CD4-positive, alpha-beta T cell treated with Interleukin-15 for 4 hours (primary cell): ENCODE measurements at places on chromosomes 12 and 14.

DNA sequence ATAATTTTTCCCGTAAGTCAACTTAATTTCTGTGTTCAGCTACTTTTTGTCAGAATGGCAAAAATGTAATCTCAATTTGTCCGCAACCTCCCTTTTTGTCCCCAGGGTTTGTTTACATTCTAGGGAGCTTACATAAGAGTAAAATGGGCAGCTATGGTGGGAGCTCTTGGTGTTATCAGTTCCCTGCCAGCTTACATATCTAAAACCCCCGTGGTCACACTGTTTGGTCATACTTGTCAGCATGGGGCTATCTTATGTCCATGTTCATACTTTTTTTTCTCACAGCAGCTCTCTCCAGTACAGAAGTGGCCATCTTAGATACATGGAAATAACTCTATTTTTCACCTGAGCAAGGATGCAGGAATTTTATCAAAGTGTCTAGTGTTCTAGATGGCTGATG, 16.7 kb downstream of the SLCO1C1 start:
- no peak for DNase-seq

DNA sequence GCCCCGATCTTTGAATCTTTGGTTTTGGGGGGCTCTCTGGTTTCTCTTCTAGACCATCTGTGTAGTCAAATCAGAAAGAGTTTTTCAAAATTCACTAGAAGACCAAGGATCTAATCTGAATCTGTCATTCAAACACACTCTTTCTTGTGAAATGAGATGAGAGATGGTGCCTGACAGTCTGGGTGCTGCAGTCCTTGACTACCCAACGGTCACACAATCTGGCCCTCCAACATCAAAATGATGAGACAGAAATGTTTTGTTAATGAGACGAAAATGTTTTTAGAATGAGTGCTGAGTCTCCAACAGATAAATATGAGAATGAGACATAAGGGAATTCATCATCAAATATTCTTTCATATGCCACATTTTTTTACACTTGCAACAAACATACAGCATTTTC, 695.7 kb upstream of the USP15 start:
- no peak for DNase-seq

- DNase-seq = no peak
Observed at GRCh38 chr12:87756111-87756510, 273.1 kb downstream of the C12orf50 start.

DNA sequence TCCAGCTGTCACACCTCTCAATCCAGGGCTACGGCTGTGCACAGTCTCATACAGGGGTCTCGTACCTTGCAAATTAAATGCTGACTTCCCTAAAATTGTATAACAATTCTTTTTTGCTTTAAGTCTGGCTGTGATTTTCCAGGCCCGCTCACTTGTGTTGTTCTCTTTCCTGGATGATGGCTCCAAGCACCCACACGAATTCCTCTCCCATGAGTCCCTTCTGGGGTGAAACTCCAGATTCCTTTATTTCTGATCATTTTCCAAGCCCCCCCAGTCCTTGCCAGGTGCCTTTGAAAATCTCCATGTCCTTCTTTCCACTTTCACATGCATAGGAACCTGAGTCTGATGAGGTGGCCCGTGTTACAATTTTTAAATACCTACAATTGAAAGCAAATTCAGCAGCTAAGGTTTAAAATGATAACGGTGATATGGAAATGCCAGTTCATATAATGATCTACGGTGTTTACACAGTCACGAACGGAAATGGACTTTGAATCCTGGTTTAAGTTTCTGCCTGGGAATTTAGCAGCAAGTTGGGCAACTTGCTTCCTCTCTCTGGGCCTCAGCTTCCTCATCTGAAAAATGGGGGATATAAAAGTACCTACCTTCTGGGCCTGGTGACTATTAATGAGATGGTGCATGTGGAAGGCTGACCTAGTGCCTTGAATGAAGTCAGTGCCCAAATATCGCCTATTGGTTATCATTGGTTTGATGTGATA, 85.5 kb downstream of the STAB2 start:
- DNase-seq = no peak

- no peak for DNase-seq
Observed at GRCh38 chr14:92316937-92317336, 6.0 kb upstream of the SLC24A4 start.

DNA sequence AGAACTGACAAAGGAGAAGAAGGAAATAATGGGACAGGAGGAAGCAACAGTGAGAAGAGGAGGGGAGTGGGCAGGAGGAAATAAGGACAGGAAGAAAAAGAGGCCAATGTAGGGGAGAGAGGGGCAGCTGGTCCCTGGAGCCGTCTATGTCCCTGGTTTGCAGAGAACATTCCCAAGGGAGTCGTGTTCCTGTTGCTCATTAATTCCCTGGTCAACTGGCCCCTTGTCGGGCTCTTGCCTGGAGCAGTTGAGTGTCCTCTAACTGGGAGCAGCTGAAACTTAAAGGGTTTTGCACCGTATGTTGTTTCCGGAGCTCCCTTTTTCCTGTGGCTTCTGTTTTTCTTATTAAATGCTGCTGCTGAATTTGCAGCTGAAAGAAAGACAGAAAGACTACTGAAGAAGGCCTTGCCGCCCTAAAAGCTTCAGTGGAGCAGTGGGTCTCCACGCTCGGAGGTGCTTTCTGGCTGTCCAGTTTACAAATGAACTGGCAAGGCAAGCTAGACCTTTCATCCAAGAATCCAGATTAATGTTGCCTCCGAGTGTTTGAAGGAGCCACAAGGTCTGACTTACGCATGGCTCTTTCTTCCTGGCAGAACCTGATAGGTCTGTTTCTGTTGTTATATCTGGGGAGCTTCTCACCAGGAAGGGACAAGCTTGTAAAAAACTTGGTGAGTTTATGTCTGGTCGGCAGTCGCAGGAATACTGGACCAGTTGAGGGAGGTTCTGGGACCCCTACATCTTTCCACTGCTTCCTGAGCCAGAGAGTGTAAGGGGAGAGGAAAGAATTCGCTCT, 146.2 kb upstream of the RFLNA start:
- no peak for DNase-seq

- DNase-seq = peak; percentile 46
Observed at GRCh38 chr12:92041742-92042141, 103.9 kb downstream of the BTG1 start.

DNA sequence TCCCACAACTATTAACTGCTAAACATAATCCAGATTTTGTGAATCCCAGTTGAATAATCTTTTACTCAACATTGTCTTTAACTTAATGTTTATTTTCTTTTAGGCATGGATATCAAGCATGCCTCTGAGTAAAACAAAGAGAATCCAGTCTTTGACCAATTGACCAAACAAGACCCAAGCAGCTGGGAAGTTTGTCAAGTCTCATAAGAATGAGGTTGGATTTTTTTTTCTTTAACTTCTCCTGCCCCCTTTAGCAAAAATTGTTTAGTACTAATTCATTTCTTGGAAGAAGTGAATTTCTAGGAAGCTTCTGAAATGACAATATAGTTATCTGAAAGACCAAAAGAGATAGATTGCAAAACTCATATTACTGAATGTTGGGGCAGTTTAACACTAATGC, 89.9 kb downstream of the OTOGL start:
- no peak for DNase-seq

- DNase-seq = no peak
Observed at GRCh38 chr12:130500835-130501330, 163.2 kb downstream of the PIWIL1 start.

DNA sequence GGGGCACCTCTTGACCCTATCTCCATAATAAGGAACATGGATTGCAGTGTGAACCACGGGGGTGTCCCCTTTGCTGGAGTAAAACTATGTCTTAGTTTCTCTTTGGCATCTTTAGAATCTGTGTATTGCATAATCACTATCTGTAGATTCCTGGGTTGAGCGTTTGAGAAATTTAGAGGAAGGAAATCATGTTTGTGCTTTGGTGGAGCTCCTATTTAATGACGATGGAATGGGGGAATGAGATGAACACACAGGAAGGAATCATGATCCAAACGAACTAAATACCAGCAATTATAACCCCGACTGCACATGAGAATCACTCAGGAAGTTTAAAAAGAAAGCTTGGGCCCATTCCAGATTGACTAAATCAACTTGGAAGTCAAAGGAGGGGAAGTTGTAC, 1.3 kb upstream of the MYG1 start:
- DNase-seq = no peak

DNA sequence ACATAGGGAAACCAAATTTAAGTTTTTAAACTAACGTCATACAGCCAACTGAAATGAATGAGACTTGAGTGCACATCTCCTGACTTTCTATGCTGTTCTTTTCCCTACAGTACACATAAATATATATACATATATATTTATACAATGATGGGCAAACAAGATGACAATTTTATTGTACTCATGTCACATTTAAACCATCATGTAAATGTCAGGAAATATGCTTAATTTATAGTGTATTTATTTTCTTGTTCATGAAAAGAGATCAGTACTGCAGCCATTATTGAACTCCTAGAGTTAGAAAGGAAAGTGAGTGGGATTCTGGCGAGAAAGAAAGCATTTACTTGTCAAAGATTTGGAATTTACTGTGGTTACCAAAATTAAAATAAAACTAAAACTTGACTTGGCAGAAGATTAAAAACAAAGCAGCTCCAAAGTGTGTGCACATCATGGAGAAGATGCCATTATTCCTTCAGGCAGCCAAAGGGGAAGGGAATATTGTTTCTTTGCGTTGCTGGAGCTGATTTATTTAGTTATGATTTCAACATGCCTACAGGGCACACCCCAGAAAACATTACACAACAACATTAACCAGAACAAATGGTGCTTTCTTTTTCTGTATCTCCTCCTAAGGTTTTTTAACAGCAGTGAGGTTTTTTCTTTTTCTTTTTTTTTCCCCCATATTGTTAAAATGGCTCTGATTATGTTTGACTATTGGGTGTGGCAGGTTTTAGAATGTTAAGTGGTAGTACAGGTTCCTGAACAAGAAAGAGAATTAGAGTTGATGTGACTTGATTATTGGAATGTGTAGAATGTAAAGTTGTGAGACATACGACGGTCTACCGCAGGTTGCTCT, 144.6 kb downstream of the RAD51B start:
- no peak for DNase-seq

- DNase-seq = no peak
Observed at GRCh38 chr12:53063708-53064612, 14.1 kb downstream of the TNS2 start.

GRCh38 chr12:2693244-2693860, 101.4 kb upstream of the FKBP4 start:
- DNase-seq = peak; percentile 10

DNA sequence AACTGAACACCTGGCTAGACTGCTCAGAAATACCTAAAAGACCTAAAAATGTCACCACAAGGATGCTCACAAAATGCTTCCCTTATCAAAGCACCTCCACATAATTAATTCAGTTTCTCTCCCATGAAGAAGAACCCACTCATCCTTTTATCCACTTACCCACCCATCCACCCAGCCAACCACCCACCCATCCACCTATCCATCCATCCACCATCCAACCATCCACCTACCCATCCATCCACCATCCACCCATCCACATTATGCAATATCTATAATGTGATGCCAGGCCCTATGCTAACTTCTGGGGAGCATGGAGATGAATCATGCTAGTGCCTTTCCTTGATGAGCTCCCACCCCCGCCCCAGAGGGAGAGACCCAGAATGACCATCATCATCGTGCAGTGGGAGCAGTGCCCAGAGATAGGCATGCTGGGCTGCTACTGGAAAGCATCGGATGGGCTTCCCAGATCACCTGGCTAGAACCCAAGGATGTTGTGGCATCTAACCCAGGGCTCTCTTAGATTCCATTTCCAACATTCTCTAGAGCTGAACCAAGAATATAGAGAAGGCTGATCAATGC, 166.6 kb downstream of the TTC7B start:
- no peak for DNase-seq

DNA sequence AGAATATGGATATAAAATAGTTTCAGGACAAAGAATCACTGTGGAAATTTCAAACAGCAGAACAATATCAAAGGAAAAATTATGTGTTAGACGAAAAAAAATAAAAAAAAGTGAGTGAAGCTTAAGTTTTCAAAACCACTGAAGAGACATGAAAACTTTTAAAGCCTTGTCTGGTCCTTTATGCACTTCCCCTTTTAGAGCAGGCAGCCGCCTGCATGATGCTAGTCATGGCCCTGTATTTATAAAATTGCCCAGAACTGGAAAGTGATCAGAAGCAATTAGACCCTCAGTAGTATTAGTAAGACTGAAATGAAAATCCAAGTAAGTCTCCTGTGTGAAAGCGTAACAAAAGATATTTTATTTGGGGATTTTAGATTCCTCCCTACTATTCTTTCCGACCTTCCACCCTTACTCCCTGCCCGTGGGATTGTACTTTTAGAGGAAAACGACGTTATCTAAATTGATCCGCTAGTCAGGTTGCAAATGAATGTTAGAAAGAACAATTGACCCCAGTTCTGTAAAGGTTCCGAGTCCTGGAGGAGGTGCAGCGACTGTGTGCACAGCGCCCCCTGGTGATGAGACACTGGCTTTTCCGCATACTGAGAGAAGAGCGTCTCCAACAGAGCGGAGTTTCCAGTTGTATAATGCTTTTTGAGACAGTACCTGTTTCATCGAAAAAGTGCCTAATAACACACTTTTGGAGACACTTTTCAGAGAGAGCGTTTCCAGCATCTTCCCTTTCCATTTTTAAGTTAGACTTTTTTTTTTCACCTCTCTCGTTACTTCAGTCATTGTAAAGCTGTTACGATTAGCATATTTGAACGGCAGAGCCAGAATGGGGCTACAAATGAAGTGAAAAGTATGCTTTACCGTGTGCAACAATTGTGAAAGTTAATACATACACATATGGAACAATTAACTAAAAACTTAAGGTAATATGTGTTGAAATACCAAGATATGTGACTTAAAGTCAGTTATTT, 12.4 kb downstream of the MGST1 start:
- DNase-seq = no peak

- DNase-seq = peak; percentile 90
Observed at GRCh38 chr14:21913759-21914158, 240.1 kb upstream of the OR4E1 start.

DNA sequence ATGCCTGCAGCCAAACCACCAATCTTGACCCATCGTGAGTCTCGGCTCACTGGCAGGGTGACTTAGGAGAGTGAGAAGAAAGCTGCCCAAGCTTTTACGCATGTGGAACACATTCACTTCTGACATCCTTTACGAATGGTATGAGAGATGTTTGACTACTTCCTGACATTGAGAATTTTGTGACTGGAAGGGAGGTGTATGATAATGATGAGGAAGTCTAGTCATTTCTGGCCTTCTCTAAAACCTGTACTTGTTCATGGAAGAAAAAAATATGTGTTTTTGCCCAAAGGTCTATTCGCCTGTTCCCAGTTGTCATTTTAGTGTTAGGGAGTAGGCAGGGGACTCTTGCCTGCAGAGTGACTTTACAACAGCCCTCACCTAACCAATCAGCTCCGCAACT, 227.2 kb upstream of the ATP2B1 start:
- no peak for DNase-seq

GRCh38 chr14:60807971-60808370, 73.4 kb downstream of the MNAT1 start:
- DNase-seq = no peak

- DNase-seq = no peak
Observed at GRCh38 chr14:99073431-99073830, 198.6 kb downstream of the BCL11B start.

DNA sequence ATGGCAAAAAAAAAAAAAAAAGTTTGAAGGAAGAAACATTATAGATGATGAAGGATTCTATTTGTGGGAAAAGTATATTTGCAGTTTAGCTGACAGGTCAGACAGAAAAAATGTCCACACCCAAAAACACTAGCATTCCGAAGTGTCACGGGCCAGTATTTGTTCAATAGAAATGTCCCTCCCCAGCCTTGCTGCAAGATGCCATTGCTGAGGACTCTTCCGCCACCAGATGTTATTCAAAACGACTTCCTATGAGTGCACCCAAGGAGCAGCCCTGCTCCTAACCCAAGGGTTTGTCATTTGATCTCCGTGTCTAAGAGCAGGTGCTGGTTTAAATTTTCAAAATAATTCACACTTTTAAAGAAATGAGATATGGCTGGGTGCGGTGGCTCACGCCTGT, 163.1 kb downstream of the GCH1 start:
- DNase-seq = no peak
